ENCODE measurements at places on chromosomes 5 and 9.

DNA sequence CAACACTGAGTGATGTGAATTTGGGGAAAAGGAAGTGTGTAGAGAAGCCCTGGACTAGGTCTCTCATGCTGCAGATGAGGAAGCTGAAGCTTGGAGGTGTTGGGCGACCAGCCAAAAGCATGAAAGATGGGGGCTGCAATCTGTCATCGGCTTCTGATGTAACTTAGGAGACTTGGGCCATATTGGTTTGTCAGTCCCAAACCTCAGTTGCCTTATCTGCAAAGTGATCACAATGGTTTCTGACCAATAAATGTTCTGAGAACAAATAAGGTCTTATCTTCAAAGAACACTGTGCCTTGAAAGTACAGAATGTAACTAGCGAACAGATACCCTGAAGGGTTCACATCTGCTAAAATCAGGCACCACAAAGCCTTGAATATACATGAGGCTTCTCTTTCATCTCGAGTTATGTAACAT lies 198.4 kb upstream of the NR3C1 start:
- no peaks in the 10 kb centered on the region for H3K36me3 ChIP-seq
- no peaks in the 10 kb centered on the region for H3K27me3 ChIP-seq
- peaks cover 14% of the 10 kb centered on the region for H3K4me1 ChIP-seq
- no peak overlapping the region for H3K4me3 ChIP-seq
- no peak overlapping the region for H3K27ac ChIP-seq
- DNase-seq, result no peak

DNA sequence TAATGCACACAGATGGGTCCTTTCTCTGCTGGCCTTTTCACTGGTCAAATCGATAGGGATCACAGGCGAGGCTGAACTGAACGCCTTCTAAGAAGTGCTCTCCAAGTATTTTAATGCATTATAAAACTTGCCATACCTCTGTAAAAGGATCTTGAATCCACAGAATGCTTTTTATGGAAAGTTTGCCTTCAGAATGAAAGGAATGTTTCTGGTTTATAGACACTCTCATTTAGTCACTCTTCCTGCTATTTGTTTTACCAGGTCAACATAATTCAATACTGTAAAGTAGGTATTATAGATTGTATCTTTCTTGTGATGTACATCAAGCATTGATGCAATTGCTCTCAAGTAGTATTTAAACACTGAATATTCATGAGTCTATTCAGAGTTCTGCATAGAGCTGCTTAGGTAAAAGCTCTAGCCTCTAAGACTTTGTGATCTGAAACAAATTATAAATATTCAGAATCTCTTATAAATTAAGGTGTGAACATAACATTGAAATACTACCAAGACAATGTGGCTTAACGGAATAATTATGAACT lies 308.4 kb downstream of the ISL1 start:
- no peaks in the 10 kb centered on the region for H3K27me3 ChIP-seq
- H3K27ac ChIP-seq, result no peak overlapping the region
- no peak for DNase-seq
- no peak overlapping the region for H3K4me3 ChIP-seq

- H3K4me3 ChIP-seq, result no peak overlapping the region
- H3K27ac ChIP-seq, result no peak overlapping the region
- DNase-seq, result no peak
- peaks cover 3% of the 10 kb centered on the region for H3K4me1 ChIP-seq
- H3K36me3 ChIP-seq, result no peaks in the 10 kb centered on the region
- no peaks in the 10 kb centered on the region for H3K27me3 ChIP-seq
These were observed 96.5 kb upstream of the CAST start for GRCh38 chr5:96565582-96566265.

DNA sequence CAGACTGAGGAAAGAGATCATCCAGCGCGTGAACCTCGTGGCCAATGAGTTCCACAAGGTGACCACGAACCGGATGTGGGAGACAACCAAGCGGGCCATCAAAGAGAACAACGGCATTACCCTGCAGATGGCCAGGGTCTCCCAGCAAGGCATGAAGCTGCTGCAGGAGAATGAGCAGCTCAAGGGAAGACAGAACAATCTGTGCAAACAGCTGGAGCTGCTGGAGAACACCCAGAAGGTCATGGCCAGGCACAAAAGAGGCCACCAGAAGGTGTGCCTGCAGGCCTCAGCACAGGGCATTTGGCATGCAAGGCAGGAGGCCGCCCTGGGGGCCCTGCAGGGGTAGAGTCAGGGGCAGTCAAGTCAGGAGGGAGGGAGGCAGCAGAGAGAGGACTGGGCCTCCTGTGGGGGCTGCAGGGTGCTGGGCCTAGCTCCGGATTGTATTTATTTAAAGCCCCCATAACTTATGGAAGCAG lies 4.2 kb downstream of the PTRH1 start:
- no peak for DNase-seq
- H3K4me3 ChIP-seq, result no peak overlapping the region
- H3K36me3 ChIP-seq, result no peaks in the 10 kb centered on the region
- H3K4me1 ChIP-seq, result peaks cover 11% of the 10 kb centered on the region

DNA sequence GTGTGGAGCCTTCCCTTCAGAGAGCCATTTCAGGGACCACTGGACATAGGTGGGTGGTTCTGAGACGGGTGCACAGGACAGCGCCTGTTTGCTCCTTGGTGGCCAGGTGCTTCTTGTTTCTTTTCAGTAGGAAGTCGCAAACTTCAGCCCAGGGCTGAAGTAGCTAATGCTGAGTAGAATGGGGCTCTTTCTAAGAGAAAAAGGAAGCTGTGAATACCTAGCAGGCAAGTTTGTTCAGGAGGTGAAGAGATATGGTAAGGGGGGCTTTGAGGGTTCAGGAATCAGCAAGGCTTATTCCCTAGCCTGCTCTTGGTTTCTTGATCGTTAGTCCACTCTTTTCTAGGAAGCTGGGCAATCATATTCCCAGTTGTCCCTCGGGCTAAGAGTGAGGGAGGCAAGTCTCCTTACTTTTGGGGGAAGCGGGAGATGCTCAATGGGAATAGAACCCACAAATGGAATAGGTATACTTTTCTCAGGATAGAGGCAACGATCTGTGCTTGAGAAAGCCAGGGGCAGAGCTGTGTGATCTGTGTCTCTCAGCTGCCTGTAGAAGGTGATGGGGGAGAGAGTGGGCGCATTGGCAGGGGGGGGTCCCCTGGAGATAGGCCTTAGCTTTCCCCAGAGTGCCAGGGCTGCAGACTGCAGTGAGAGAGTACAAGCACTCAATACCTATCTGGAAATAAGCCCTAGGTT lies 1.9 kb upstream of the PURA start:
- DNase-seq, result no peak
- no peaks in the 10 kb centered on the region for H3K27me3 ChIP-seq
- peak overlapping the region; percentile 94 for H3K27ac ChIP-seq
